ENCODE measurements at places on chromosomes 6 and 20.

DNA sequence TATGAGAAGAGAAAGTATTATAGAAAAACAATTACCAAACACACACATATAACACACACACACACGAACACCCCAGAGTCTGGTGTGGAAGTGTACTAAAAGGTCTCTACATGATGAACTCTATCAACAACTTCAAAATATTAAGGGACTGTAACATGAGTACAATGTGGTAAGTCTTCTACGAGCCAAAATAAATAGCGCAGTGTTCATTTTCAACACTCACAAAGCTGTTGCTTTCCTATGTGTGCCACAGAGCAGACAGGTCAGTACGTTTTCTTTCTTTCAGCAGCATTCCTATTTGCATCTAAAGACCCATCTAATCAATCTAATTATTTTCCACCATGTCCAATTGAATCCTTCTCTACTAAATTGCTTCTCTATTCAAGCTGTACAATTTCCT, 12.1 kb upstream of the CNKSR3 start:
- DNase-seq = no peak

DNA sequence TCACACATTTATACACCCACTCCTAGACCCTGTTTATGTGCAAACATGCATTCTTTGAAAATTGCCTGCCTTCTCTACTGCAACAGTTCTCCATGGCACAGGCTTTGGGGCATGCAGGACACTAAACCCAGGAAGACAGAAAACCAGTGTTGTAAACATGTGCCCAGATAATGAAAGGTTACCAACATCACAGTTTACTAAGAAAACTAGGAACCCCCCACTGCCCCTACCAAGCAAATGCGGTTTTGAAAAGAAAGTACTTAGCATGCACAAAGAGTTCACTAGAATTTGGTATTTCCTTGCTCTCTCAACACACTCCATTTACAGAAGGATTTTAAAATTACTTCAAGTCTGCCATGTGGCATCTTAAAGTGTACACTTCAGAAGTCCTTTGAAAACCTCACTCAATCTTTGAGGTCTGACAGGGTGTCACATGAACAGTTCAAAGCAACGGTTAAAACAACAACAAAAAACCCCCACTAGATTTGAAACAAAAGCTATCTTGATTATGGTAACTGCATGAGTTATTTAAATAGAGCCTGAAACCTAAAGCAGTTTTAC, 245.0 kb downstream of the GMPR start:
- DNase-seq = no peak

DNA sequence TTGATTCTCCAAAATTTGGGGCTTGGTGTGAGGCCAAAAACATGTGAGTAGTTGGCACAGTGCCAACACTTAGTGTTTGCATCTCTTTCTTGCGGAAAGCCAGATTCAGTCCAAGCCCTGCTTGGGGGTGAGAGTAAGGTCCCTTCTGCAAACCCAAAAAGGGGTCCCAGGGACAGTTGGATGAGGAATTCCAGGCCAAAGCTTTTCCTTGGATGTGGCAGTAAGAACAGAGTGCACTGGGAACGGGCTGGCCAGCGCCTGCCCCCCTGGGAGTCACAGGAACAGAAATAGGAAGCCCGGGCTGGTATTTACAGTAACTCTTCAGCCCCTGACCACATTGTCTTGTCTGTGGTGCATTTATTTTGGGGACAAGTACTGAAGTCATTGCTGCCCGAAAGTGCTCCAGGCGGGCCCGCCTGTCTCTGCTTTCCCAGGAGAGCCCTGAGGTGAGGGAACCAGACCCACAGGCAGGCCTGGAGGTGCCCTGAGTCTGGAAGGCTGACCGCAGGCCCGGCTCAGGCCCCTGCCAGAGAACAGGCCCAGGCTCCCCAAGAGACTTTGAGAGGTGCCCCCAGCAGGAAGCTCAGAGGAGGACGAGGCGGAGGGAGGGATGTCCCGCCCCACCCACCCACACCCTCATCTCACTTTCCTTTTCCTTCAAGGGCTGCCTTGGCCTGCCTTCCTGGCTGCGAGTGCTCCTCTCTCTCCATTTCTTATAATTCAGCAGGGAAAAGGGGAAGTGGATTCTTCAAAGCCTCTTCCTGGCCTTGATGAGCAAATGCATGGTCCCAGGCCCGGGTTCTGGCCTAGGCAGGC, 218.4 kb downstream of the MAFB start:
- DNase-seq = no peak

DNA sequence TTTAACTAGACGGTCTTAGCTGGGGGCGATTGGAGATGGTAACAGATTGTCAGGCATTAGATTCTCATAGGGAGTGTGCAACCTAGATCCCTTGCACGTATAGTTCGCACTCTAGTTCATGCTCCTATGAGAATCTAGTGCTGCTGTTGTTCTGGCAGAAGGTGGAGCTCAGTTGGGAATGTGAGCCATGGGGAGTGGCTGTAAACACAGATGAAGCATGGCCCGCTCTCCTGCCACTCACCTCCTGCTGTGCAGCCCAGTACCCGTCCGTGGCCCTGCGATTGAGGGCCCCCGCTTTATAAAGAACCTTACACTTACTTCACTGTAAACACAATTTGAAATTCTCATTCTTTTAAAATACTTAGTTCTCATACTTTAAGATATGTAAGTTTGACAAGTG, 339.4 kb downstream of the CDH26 start:
- no peak for DNase-seq

DNA sequence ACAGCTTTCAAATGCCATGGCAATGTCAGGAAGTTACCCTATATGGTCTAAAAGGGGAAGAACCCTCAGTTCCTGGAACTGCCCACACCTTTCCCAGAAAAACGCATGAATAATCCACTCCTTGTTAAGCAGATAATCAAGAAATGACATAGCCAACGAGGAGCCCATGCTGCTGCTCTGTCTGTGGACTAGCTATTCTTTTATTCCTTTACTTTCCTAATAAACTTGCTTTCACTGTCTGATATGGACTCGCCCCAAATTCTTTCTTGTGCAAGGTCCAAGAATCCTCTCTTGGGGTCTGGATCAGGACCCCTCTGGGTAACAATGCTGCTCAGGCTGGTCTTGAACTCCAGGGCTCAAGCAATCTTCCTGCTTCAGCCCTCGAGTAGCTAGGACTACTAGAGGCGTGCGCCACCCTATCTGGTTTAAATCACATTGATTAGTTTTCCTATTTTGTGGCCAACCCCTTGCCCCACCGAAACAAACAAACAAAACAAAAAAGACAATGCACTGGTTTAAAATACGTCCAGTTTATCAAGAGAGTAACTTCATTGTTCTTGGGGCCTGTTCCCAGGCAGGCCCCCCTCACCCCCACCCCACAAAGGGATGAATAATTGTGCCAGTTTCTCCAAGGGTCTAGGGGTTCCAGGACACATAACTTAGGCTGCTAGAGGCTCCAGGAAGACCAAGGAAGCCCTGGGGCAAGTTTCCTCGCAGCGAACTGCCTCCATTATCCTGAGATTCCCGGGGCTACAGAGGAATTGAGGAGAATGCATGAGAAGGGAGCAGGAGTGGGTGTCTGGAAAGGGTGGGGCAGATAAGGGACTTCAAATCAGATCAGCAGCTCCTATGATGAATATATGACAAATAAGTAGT, 10.1 kb upstream of the AKAP12 start:
- peak; percentile 8 for DNase-seq

DNA sequence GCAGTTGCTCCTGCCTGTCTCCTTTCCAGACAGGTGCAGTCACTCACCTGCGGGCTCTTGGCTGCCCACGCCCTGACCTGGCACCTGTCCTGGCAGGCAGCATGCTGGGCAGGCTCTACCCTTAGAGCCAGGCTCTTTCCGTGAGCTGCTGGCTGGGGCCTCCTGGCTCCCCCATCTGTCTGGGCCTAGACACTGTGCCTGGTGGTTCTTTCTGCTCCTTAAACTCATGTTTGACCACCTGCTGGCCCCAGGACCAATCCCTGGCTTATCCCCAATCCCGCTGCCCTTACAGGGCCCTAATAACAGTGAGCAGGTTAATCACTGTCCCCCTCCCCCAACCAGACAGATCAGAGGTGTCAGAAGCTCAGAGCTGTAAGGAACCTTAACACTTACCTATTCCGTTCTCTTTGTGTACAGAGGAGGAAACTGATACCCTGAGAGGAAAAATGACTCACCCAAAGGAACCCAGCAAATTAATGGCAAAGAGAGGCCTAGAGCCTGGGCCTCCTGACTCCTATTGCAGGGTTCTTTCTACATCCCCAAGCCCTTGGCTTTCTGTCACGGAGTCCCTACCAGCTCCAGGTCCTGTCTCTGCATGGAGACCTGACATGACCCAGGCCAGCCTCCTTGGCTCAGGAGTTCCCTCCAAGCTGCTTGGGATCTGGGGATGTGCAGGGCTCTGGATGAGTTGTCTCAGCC, 54.7 kb downstream of the RAB44 start:
- DNase-seq = no peak

DNA sequence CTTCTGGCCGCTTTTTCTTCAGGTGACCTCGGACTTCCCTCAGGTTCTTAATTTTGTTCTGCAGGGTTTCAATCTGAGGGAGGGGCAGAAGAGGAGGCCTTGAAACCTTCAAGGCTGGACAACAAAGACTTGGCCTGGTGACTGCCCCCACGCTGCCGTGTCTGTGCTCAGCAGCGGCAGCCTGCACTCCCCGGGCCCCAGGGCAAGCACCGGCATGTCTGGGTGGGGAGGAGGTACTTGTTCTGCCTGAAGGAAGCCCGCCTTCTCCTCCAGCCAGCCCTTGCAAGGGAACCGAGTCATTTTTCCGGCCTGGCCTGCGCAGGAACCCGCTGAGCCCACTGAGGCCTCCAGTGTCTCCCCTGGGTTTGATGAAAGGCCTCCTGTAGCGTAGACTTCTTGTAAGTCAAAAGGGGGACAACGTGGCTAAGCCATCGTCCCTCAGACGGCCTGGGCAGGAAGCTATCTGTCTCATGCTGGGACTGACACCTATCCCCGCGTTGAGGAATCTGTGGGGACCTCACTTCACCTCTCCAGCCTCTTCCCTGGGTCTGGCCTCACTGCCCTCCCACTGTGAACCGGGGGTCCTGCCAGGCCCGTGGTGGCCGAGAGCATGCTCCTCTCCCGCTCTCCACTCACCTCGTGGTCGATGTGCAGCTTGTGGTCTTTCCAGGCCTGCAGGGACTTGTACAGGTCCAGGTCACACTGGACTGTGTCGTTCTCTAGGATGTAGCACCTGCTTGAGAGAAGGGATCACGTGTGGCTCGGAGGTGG, 119.9 kb downstream of the SULF2 start:
- DNase-seq = no peak

DNA sequence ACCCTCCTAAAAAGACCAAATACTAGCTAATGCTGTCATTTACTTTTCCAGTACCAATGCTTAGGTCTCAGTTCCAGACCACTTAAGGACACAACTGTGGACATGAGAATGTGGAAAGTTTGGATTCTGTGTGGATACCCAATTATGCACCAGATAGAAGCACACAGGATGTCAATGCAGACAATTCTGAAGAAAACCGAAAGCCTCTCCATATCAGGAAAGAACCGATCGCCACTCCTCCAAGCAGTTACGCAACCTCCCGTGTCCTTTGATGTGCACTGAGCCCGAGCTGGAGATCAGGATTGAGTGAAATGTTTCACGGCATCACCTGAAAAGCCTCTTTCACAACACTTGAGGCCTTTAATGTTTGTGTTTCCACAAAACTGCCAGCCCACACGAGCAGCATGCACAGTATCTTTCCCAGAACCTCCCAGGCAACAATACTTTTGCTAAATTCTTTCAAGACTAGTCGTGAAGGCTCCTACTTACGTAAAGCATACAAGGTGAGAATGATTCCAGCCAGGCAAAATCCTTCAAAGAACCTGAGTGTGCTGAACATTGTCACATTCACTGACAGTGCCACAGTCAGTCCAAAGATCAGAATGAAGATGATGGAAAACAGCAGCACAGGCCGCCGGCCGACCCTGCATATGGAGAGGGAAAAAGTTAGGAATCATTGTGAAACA, 47.0 kb downstream of the SLC22A23 start:
- no peak for DNase-seq

DNA sequence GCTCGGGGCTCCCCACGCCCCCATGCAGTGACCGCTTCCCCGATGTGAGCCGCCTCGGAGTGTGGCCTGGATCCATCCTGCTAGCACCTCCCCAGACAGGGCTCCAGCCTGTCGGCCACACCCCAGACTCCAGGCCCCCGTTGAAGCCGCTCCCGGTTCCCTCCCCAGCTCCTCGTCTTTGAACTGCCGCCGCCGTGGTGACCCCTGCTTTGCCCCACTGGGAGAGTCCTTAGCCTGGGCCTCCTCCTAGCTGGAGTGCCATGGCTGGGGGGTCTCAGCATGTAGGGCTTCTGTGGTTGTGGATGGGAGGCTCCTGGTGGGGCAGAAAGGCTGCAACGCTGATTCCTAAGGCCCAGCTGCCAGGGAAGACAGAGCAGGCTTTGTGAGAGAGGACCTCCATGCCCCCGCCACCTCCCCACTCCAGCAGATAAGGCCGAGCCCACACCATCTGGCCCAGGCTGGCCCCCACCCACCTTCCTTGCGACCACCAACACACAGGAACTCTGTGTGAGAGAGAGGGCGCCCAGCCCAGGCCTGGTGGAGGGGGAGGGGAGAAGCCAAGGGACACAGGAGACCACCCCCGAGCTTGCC, 11.4 kb downstream of the FOXS1 start:
- DNase-seq = no peak

- no peak for DNase-seq
Observed at GRCh38 chr20:60754856-60755255, 497.2 kb upstream of the CDH4 start.

Measured in activated T-helper 9 cell treated with anti-CD3 and anti-CD28 coated beads, Interleukin-2, amount 50 U/mL, for 16 hours (primary cell).